ENCODE measurements at places on chromosomes 16 and 17. TPM values are rescaled to one million over a fixed set of nuclear protein-coding genes. Genes with fewer than 3 reads are reported as not detected.
A peak's percentile ranks its signal among the peaks of the same experiment; 100 is the strongest.

DNA sequence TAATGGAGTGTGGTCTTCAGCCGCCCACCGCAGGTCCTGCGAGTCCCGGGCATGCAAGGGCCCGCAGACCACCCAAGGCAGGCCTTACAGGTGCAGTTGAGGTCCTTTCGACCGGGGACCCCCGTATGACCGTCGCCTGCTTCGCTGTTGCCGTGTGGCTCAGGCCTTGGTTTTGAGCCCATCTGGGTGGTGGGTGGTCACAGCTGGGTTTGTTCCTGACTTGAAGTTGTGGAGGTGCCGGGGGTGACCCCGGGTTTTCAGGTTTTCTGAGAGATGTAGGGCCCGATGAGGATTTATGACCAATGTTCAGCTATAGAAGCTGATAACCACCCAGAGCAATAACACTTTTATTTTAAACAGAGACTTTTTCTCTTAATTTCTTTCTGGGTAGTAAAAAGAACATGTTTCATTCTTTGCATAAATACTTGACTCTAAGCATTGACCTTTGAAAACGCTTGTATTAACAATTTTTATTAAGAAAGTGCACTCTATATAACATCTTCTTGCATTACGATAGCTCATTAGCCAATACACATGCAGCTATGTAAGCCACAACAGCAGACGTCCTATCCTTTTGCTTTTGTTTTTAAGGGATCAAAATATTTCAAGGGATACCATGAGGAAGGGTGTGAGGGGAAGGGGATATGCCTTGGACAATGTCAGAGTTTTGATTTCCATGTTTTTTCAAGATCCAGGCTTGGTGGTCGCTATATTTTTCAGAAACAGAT lies 1.9 kb downstream of the FOXL1 start:
- no peak for DNase-seq

- DNase-seq: peak; percentile 94
Measured at GRCh38 chr17:8079291-8080207, 8.0 kb downstream of the ALOX12B start.

DNA sequence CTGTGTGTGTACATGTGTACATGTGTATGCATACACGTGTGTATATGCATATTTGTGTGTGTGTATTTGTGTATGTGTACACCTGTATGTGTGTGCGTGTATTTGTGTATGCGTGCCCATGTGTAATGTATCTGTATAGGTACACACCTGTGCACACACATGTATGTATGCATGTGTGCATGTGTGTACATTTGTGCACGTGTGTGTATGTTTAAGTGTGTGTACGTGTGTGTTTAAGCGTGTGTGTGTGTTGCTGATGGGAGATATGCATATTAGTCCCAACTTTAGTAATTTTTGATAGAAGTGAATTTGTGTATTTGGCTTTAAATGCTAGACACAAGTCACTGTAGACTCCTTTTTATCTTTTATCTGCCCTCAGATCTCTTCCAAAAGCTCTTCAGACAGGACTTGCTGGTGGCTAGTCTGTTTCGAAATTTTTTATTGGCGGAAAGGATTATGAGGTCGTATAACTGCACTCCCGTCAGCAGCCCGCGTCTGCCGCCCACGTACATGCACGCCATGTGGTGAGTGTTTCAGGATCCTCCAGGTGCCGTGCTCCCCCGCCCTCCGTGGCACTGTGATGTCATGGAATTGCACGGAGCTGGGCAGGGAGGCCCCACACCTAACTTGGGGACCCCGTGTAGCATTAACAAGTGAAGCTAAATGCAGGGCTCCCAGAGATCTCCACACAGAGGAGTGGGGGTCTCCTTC lies 168.8 kb upstream of the CHMP6 start:
- no peak for DNase-seq

DNA sequence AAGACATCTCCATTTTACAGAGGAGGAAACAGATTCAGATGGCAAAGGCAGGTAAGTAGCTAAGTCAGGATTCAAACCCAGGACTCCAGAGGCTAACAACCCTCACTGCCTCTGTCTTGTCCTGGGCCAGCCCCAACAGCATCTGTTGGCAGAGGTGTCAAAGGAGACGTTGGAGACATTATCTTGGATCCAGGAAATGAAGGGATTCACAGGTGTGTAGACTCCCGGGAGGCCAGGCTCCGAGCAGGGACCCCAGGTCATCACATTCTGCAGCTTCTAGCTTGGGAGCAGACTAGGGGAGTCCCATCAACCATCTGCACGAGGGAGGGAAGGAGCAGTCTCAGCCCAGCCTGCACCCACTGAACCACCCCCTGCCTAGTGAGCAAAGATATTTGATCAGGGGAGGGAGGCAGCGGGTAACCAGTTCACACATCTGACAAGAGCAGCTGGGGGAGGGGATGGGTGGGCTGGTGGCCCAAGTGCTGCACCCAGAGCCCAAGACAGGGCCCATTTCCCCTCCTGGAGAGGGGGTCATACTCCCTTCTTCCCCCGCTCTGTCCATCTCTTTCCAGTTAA lies 1.0 kb upstream of the B9D1 start:
- DNase-seq: no peak

DNA sequence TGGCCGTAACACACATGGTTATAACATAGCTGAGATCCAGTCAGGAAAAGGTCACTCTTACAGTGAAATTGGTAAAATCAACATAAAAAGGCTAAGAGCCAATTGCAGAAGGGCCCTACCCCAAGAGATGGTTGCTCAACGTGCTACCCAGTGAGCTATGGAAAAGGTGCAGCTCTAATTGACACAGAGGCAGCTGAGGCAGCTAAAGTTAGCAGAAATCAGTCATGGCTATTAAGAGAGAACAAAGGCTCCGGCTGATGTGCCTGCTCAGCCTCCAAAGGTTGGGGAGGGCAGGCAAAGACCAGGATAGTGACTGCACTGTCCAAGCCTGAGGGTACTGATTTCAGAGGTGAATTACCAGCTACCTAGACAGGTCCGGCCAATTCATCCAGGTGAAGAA lies 76.5 kb upstream of the ATP2A3 start:
- no peak for DNase-seq

GRCh38 chr17:61455324-61456060 lies 3.3 kb downstream of the TBX4 start:
- DNase-seq: no peak

The HOXB13 gene
- not detected for total RNA-seq

The FBXL16 gene
- 29.3 TPM for total RNA-seq

The MT4 gene
- not detected for total RNA-seq

The TIMM22 gene
- total RNA-seq: 15.7 TPM

The KRT27 gene
- total RNA-seq: 1.3 TPM
